ENCODE measurements at places on chromosomes 11 and 22.

DNA sequence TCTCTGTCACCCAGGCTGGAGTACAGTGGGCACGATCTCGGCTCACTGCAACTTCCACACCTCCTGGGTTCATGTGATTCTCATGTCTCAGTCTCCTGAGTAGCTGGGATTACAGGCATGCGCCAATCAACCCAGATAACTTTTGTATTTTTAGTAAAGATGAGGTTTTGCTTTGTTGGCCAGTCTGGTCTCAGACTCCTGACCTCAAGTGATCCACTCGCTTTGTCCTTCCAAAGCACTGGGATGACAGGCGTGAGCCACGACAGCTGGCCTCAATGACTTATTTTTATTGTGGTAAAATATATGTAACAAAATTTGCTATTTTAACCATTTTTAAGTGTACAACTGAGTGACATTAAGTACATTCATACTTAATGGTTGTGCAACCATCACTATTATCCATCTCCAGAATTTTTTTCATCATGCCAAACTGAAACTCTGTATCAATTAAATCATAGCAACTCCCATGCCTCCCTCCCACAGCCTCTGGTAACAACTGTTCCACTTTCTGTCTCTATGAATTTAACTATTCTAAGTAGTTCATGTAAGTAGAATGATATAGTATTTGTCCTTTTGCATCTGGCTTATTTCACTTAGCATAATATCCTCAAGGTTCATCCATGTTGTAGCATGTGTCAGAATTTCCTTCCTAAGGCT, 50.7 kb upstream of the CWF19L2 start:
- no peak for DNase-seq

GRCh38 chr22:20810645-20811044, 36.7 kb downstream of the SERPIND1 start:
- DNase-seq: no peak

DNA sequence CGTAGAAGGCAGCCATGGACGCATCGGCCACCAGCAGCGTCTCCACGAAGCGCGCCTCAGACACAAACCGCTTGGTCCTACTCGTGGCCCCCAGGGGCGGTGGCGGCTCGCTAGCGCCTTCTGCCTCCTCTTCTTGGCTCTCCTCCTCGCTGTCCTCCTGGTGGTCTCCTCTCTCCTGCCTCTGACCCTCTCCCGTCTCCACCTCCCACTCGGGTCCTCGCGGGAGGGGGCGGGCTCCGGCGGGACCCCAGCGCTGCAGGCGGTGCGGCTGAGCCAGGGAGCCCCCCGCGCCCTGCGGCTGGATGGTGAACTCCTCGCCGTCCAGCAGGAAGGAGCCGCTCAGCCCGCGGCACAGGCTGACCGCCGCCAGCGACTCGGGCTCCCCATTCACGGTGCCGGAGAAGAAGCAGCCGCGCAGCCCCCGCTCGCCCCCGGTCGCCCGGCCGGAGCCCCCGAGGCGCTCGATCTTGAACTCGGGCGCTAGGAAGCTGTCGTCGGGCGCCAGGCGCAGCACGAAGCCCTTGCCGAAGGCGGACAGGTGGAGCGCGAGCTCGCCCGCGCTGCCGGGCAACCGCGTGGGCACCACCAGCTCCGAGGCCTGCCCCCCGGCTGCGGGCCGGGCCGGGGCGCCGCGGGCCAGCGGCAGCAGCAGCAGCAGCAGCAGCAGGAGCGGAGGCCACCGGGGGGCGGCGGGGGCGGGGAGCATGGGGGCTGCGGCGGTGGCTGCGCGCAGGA, 661 bp downstream of the ADAMTS8 start:
- no peak for DNase-seq

DNA sequence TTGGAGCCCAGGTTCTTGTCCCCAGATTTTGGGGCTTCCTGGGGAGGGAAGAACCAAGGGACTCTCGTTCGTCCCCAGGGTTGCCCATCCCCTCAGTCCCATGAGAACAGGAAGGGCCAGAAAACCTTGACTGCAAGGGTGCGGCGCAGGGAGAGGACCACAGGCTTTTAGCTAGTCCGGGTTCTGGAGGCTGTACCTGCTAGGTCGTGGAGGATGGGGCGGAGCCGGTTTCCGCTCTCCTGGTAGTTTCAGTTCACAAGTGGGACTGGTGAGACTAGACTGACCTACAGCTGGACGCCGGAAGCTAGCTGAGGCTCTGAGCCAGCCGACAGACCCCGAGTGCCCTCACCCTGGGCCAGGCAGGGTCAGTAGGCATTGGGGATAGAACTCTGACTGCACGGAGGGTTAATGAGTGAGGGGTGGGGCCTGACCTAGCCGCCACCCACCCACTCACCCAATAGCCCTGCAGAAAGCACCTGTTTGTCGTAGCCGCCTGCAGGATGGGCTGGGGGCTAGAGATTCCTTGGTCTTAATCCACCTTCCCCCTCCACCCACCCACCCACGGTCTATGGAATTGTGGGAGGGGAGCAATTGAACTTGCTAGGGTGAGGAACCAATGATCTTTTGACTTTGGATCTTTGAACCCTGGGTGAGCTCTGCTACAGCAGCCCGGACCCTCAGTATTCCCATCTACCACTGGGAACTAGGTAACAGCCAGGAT, 1.5 kb downstream of the MAFF start:
- DNase-seq: no peak

GRCh38 chr22:18075720-18076497, 1.9 kb upstream of the PEX26 start:
- DNase-seq: peak; percentile 61

DNA sequence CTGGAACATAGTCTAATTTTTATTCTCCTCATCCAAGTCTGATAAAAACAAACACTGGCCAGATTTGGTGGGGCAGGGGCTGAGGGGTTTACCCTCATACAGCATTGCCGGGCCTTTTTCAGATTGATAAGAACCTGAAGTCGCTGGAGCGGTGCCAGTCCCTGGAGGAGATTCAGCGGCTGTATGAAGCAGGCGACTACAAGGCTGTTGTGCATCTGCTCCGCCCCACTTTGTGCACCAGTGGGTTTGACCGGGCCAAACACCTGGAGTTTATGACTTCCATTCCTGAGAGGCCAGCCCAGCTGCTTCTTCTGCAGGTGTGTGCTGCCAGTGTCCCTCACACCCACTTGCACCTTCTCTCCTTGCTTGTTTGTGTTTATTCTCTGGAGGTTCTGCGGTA, 55.8 kb downstream of the CABIN1 start:
- no peak for DNase-seq

DNA sequence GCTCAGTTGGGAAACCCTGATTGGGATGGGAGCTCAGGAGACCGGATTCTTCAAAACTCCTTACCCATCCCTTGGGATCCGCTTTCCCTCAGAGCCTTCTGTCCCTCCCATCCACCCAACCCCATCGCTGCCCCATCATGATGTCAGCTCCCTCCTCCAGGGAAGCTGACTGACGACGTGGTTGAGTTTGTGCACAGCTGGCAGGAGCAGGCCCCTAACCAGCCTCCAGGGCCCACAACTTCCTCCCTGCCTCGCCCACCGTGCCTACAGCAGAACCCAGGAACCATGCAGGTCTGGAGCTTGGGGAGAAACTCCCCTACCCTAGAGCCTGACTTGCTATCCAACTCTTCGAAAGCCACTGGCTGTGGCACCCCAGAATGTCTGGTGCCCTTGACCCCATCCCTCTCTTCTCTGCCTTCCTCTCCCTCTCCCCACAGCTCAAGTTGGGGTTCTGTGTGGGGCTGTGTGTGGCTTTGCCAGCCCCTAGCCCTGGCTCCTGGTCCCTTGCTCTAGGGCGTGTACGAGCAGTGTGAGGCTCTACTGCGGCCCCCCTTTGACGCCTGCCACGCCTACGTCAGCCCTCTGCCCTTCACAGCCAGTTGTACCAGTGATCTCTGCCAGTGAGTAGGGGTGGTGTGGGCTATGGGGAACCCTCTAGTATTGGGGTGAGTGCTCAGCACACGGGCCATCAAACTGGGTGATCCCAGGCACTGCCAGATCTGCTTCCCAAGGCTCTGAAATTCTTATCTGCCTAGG, 11.1 kb downstream of the OTOG start:
- DNase-seq: no peak

GRCh38 chr11:12599408-12600143, 74.6 kb upstream of the TEAD1 start:
- no peak for DNase-seq

- DNase-seq: no peak
Measured at GRCh38 chr11:70176940-70177689, 26.0 kb upstream of the FADD start.
